ENCODE measurements at places on chromosomes 13 and 19.

DNA sequence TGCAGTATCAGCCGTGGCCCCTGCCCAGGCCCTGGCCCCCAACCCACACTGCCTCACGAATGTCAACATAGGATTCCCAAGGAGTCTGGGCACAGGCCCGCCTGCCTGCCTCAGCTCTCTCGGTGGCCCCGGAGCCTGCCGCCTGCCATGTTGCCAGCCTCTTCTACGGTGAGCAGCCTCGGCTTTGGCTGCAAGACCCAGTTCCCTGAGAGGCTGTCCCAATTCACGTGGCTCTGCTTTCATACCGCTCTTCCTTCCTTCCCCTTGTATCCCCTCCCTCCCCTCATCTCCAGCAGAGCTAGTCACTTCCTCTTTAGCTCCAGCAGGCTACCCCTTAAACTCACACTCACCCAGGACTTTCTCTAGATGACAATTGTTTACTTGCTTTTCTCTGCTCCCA is 42.7 kb downstream of the SERP2 start:
- peak; percentile 87 for DNase-seq

DNA sequence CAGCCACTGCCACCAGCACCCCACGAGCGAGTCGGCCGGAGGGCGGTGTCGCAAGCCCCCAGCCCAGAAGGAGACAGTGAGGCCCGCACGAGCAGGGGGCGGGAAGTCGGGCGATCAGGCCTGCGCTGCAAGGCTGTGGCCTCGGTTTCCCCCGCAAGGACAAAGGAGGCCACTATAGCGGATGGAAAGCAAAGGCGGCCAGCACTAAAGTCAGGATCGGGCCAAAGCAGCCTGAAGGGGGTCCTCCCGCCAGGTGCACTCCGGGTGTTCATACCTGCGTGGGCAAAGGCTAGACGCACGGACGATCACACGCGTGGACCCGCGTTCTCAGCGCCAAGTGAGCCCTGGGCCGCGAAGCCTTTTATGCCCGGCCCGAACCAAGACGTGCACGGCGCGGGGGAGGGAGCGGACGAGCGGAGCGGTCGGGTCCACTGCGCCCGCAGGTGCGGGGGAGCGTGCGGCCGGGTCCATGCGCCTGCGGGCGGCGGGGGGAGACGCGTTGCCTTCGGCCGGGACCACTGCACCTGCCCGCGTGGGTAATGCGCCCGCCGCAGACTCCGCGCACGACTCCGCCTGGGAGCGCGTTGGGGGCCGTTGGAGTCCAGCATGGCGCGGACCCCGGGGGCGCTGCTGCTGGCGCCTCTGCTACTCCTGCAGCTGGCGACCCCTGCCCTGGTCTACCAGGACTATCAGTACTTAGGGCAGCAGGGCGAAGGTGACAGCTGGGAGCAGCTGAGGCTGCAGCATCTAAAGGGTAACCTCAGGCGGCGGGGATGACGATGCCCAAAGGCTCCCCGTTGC is at the start of the genes PRDX2 and THSD8:
Gene PRDX2, minus strand, starts transcription at position 335 of the 801 bp plus-strand sequence. CDS start 539 bp downstream, outside the sequence.
Gene THSD8, plus strand, starts transcription at position 604 of the 801 bp plus-strand sequence. Its CDS starts 3 bp downstream, at position 607.
- DNase-seq = peak; percentile 88

- DNase-seq = no peak
Measured at GRCh38 chr19:8618751-8619150, 8.2 kb upstream of the ADAMTS10 start.

DNA sequence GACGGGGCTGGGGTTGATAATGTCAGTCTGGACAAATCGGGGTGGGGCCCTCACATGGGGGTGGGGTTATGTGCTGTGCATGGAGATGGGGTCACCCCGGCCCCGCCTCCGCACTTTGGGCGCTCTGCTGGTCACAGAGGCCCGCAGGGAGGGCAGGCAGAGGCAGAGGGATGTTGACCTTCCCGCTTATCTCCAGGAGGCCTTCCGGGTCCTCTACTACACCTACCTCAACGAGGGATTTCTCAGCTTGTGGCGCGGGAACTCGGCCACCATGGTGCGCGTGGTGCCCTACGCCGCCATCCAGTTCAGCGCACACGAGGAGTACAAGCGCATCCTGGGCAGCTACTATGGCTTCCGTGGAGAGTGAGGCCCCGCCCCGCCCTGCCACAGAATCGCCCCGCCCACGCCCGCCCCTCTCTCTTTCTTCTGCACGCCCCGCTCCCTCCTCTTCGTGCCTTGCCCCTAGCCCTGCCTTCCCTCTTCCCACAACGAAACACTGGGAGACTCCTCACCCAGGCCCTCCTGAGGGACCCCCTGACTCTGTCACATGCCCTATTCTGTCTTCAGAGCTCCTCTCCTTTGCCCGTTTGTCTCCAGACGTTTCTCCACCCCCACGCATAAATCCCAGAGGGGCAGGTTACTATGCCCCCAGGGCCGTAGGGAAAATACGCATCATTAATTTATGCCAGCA is 32.8 kb downstream of the TMEM161A start:
- DNase-seq = no peak

DNA sequence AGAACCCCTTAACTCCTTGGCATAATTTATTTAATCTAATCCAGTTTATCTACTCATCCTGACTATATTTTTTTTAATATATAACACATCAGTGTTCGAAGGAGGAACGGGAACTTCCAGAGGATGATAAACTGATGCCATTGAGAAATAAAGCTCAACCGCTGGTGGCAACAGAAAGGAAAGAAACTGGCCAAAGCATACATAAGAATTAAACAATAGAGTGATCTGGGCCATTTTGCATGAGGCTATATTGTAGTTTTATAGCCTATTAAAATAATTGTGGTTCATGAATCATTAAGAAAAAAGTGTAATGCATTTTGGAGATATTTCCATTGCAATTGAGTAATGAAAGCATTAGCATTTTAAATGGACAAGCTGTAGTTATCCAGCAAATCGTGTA is 94.2 kb downstream of the FRY start:
- DNase-seq = no peak

GRCh38 chr13:45928843-45929242 is 77.3 kb upstream of the SIAH3 start:
- no peak for DNase-seq

GRCh38 chr19:17605761-17606589 is 50.5 kb downstream of the COLGALT1 start:
- peak; percentile 94 for DNase-seq

DNA sequence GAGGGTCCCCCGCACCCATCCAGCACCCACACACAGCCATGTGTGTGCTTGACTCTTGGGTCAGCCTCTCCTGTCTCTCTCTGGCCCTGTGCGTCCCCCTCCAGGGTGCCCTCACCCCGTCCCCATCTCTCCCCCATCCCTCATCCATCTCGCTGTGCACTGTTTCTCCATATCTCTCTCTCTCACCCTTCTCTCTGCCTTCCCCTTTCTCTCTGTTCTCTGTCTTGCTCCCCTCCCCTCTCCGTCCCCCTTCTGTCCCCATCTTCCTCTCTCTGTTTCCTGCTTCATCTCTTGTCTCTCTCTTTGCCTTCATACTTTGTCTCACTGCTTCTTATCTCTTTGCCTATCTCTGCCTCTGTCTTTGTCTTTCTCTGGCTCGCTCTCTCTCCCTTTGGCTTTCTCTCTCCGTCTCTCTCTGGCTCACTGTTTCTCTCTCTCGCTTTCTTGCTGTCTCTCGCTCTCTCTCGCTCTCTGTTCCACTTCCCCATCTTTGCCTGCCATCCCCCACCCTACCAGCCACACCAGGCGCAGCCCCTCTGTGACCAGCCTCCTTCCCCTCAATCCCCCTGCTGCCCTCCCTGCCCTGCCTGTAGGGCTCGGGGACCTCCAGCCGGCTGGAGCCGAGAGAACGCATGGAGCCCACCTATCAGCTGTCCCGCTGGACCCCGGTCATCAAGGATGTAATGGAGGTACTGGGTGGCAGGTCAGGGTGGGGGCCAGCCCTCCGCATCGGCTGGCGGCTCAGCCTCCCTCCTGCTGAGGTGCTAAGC is 8.9 kb downstream of the STXBP2 start:
- peak; percentile 28 for DNase-seq

DNA sequence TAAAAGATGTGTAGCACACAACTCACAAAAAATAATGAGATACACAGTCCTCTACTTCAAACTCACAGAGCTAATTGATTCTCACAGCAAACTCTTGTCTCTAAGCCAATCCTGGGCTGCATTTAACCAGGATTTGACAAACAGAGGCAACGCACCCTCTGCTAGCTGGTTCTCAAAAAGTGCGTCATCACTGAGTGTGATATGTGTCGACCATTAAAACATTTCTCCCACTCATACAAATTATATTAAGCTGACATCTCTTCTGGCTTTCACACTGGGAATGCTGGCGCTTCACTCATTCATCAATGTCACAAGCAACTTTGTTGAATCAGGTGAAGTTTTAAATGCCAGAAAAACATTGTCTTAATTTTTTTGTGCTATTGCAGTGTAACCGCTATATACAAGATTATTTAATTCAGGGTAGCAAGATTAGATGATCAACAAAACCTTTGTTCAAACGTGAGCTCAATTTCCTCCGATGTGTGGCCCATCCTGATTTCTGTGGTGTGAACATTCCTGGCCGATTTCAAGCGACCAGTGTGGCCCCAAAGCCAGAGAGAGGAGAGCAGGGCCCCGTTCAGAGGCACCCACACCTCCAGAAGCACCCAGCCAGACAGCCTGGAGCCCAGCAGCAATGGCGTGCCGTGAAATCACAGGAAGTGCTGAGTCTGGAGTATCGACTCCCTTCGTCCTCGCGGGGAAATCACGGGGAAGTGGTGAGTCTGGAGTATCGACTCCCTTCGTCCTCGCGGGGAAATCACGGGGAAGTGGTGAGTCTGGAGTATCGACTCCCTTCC is 49.4 kb downstream of the RASA3 start:
- no peak for DNase-seq

GRCh38 chr13:42992764-42993122 is 702 bp upstream of the EPSTI1 start:
- DNase-seq = no peak

- DNase-seq = peak; percentile 99
Measured at GRCh38 chr19:6110360-6110977, at the start of gene RFX2. Gene RFX2 (minus strand): TSS chr19:6110500. CDS start chr19:6047496, 63,004 bp downstream.

DNA sequence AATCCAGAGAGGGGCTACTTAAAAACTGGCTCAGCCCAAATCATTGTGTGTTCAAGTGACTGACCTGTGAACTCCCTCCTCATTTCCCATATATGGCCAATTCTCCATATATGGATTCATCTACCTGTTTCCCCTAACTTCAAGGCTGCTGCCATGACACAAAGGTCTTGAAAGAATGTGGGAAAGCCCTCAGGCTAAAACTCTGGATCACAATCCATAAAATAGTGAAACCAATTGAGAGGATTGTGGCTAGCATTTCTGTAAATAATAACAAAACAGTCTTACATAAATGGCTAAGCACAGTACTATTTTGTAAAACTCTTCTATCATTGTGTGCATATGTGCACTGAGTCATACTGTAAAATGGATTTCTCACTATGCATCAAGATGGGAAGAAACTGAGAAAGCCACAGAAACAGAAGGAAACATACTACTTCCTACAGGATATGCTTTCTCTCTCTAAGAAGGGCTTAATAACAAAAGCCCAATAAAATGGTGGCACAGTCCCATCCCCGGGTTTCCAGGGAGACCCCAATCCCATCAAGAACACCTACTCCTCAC is 80.5 kb downstream of the FOXO1 start:
- no peak for DNase-seq

GRCh38 chr13:113962975-113963374 is 10.9 kb downstream of the C13orf46 start:
- DNase-seq = no peak

DNA sequence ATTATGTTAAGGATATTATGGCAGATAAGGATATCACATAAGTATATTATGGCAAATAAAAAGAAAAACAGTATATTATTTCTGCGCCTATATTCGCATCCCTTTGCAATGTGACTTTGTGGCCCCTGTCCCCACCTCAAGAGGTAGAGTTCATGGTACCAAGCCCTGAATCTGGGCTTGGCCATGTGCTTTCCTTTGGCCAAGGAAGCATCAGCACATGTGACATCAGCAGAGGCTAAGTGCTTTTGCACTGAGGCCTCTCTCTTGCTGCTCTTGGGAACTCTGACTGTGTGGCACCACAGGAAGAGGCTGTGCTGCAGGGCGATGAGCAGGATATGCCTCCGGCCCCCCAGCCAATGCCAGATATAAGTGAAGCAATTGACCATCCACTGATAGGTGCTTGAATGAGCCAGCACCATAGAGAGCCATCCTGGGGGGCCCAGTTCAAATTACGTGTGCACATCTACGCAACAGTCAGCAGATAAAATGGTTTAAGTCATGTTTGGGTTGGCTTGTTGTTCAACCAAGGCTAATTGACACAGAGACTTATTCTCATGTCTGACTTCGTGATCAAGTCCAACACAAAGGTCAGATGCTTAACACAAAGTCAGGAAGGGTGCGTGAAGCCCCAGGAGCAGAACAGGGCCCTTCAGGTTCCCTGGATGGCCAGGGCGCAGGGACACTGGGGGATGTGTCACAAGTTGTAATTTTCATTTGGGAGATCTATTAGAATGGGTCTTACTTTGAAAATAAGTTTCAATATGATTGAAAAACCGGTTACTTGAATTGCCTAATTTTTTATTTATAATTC is 173.3 kb downstream of the COL4A1 start:
- no peak for DNase-seq

GRCh38 chr13:73449252-73449651 is 390.4 kb downstream of the KLF5 start:
- no peak for DNase-seq

DNA sequence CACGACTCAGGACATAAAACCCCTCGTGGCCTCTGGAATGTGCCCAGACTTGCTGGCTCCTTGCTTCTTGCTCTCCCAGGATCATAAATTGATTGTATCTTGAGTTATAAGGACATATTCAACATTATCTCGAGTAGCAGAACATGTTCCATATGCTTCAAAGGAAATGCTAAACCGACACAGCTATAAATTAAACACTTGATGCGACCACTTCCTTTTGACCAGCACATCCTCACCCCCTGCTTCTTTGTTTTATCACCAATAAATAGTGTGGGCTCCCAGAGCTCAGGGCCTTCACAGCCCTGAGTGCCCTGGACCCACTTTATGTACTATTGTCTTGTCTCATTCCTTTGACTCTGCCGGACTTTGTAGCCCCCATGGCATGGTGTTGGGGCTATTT is 157.0 kb upstream of the PABPC3 start:
- peak; percentile 23 for DNase-seq

DNA sequence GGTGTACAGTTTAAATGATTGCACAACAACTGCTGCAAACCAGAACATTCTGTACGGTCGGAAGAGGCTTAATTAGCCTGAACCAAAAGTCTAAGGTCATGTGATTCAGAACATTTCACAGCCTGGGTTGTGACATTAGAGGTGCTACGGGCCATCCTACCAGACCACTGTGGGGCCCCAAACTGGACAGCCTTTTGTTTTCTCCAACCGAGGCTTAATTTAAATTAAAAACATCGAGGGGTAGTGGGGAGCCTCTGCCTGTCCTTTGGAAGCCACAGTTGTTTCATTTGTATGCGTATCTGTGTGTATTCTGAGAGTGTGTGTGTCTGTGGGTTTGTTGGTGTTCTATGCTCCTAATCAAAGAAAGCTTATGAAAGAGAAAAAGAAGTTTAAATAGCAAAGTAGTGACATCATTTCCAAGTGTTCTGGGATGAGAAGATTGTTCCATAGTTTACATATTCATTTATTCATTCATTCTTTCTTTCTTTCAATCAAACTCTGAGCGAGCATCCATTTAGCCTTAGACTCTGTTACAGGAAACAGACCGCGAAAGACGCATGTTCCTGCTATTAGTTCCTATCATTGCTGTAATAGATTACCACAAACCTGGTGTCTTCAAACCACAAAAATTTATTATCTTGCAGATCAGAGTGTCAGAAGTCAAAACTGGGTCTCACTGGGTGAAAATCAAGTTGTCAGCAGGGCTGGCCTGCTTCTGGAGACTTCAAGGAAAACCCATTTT is 444.8 kb downstream of the FOXO1 start:
- DNase-seq = peak; percentile 10

Data from KBM-7 (cell line).